ENCODE measurements at places on chromosomes 2 and 18. TPM values are rescaled to one million over a fixed set of nuclear protein-coding genes. Genes with fewer than 3 reads are reported as not detected.

LYPD6 gene
- 2.9 TPM for total RNA-seq

TLX2 gene
- total RNA-seq: not detected

C1QL2 gene
- not detected for total RNA-seq

PAIP2B gene
- 2.3 TPM for total RNA-seq

CERKL gene
- 0.65 TPM for total RNA-seq

ITPRIPL1 gene
- total RNA-seq: 5.5 TPM

NOSTRIN gene
- total RNA-seq: not detected

DTNA gene
- total RNA-seq: 11.7 TPM

TDRD15 gene
- total RNA-seq: not detected

HOXD9 gene
- total RNA-seq: 5.7 TPM

MOB1A gene
- total RNA-seq: 96.0 TPM

UGT1A3 gene
- total RNA-seq: not detected

TYW5 gene
- total RNA-seq: 3.0 TPM

CCDC68 gene
- total RNA-seq: 1.0 TPM

TCF23 gene
- total RNA-seq: not detected

STRN gene
- total RNA-seq: 9.6 TPM

SNORC gene
- total RNA-seq: not detected

KIF5C gene
- 0.33 TPM for total RNA-seq

UGT1A8 gene
- total RNA-seq: not detected

ZEB2 gene
- total RNA-seq: 12.4 TPM

DNPEP gene
- total RNA-seq: 73.0 TPM

TRIP12 gene
- total RNA-seq: 94.7 TPM

KATNAL2 gene
- 3.0 TPM for total RNA-seq

LYG2 gene
- not detected for total RNA-seq

FOXD4L1 gene
- not detected for total RNA-seq

HMSD gene
- total RNA-seq: 0.49 TPM

SDC1 gene
- 65.5 TPM for total RNA-seq

CXCR1 gene
- not detected for total RNA-seq

CELF4 gene
- not detected for total RNA-seq

MLPH gene
- total RNA-seq: 114 TPM

VIL1 gene
- not detected for total RNA-seq

NCKAP5 gene
- 0.98 TPM for total RNA-seq

STARD6 gene
- not detected for total RNA-seq

SLC38A11 gene
- not detected for total RNA-seq

Measured in mesangial cell (primary cell).